Activated gamma-delta T cell (primary cell): ENCODE measurements at places on chromosomes 7 and 10.

- no peak for DNase-seq
Measured at GRCh38 chr7:33685981-33686683, 219.2 kb upstream of the BMPER start.

- DNase-seq = no peak
Measured at GRCh38 chr7:142792593-142792992, 21.8 kb downstream of the PRSS2 start.

DNA sequence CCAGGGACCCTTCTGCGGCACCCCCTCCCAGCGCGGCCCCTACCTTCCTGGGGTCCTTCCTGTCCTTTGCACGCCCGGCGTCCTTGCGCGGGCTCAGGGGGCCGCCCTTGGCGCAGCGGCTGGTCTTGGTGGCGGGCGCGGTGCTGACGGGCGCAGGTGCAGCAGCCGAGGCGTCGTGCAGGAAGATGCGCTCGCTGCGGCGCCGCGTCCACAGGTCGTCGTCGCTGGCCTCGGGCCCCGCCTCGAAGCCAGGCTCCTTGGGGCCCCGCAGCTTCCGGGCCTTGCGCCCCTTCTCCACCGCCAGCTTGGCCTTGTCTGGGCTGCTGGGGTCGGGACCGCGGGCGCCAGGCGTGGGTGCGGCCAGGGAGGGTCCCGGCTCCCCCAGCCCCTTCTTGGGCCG lies 49.8 kb downstream of the SLC29A4 start:
- DNase-seq = no peak

DNA sequence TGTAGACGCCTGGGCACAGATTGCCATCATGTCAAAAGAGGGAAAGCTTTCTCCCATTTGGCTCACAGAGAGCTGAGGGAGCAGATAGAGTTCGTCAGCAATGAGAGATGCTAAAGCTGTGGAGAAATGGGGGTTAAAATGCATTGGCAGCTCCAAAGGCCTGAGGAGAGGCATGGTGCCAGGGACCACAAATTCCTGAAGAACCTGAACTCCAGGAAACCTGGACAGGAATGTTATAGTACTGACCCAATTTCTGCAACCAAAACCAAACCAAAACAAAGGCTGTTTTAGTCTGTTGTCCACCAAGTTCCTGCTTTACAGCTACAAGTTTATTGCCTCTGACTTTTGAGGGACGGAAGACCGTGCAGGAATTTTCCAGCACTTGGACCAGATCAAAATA lies 575.7 kb downstream of the REEP3 start:
- no peak for DNase-seq

GRCh38 chr7:23928418-23928775 lies 218.4 kb downstream of the STK31 start:
- DNase-seq = no peak

DNA sequence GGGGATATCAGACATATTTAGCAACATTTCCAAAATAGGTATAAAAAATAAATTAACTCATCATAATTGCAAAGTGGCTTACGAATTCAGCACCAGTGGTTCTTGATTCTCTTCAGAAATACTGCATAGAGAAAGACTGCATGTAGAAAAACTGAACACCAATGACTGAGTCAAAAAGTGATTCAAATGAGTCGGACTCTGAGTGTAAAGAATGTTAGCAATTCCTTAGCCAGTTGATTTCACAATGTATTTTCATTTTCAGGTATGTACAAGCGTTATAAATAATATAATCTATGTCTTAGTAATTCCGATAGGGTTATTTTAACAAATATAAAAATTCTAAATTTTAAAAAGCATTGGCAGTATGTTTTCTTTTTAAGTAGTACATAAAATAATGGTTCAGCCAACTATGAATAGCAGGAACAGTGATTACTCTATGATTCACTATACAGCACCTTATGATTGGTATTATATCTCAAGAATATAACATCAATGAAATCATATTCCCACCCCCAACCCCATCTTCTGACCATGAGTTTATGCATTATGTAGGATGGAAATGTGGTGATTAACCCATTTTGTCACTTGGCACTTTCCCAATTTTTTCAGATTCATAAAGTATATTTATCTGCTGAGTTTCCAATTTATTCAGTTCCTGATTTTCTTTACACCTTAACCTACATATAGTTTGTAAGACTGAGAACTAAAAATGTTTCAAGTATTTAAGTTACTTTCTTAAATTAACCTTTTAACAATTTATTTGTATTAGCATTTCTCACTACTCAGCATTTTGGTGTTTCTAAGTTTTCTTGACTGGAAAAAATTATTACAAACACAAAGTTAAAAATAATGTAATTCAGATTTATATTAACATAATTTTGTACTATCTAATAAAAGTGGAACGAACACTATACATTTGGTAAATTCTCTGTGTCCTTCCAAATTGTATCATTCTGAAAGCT lies 33.9 kb downstream of the DNAJC1 start:
- DNase-seq = no peak

- DNase-seq = no peak
Measured at GRCh38 chr7:22579961-22580360, 80.0 kb upstream of the STEAP1B start.

DNA sequence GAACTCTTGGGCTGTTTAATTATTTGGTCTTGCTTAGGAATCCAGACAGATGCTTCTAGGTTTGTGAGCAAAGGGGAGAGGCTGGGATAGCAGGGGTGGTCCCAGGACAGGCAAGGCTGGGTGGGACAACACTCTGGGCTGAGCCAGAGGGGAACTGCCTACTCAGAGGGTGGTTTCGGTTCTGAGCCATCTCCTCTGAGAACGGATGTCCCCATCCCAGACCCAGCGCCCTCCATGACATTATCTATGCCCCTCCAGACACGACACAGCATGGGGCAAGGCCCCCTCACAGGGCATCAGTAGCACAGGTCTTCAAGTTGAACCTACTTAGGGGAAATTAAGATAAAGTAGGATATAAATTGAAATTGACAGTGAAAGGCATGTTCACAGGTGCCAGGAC lies 7.1 kb downstream of the ASB10 start:
- no peak for DNase-seq

- DNase-seq = no peak
Measured at GRCh38 chr10:21894648-21895342, 108.7 kb downstream of the DNAJC1 start.

- DNase-seq = no peak
Measured at GRCh38 chr7:9507290-9507689, 1073.9 kb downstream of the NXPH1 start.

DNA sequence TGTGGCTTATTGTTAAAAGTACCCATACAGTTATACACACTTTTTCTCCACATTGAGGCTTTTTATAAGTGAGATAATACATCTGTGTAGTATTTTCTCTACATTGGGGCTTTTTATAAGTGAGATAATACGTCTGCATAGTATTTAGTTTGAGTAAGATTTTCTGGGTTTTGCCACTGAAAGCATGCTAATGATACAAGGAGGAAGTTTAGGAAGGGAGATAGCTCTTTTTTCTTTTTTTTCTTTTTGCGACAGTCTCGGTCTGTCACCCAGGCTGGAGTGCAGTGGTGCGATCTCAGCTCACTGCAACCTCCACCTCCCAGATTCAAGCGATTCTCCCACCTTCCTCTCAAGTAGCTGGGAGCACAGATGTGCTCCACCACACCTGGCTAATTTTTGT lies 13.3 kb downstream of the FAM107B start:
- DNase-seq = no peak

- no peak for DNase-seq
Measured at GRCh38 chr7:150854066-150855000, 2.0 kb downstream of the AOC1 start.

DNA sequence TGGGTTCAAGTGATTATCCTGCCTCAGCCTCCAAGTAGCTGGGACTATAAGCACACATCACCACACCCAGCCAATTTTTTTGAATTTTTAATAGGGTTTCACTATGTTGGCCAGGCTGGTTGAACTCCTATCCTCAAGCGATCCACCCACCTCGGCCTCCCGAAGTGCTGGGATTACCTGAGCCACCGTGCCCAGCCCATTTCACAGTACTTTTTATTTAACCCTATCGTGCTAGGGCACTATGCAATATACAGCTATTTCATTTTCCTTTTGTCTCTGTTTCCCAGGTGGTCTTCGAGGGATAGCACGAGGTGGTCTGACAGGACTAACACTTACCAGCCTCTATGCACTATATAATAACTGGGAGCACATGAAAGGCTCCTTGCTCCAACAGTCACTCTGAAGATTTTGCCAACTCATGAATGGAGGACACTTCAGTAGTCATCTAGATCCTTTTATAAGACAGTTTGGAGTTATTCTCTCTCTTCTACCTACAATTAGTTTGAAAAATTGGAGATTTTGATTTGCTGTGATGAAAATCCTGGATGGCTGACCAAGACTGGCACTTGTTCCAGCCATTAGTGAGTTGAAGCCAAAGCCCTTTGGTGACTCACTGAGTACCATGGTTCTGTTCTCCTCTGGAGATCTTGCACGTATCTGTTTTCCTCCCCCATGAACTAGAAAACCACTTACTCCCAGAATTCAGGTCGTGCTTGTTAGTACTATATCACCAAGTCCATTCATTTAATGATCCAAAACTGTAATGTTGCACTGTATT lies 27.3 kb downstream of the NCOA4 start:
- DNase-seq = no peak

DNA sequence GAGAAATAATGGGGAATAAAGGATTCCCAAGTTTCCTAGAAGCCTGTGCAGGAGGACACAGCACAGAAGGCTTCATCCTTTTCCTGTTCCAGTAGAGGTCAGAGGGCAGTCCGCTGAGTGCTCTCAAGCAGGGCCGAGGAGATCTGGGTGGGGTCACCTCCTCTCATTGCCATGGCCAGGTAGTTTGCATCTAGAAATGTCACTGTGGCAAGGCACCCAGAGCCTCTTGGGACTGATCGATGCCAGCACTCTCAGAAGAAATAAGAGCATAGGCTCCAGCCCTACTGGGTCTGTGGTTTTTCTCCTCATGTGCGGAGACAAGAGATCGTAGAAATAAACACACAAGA lies 7.9 kb downstream of the NUB1 start:
- no peak for DNase-seq

- DNase-seq = no peak
Measured at GRCh38 chr7:47407821-47408674, 173.9 kb downstream of the TNS3 start.

DNA sequence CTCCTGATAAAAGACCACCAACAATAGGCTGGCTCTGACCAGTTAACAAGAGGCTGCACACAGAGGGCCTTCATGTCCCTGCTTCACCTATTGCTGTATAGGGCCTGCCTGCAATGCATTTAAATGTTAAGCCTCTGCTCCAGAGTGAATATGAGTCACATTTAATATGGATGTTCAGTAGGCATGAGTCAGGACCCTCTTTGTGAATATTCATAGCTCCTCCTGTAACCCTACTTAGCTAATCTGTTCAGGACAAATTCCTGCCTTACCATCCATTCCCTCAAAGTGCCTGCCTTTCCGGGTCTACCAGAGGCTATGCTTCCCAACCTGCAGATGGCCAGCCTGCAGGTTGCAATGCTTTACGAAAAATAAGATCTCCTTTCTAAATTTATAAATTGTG lies 32.5 kb downstream of the ARHGAP22 start:
- no peak for DNase-seq

DNA sequence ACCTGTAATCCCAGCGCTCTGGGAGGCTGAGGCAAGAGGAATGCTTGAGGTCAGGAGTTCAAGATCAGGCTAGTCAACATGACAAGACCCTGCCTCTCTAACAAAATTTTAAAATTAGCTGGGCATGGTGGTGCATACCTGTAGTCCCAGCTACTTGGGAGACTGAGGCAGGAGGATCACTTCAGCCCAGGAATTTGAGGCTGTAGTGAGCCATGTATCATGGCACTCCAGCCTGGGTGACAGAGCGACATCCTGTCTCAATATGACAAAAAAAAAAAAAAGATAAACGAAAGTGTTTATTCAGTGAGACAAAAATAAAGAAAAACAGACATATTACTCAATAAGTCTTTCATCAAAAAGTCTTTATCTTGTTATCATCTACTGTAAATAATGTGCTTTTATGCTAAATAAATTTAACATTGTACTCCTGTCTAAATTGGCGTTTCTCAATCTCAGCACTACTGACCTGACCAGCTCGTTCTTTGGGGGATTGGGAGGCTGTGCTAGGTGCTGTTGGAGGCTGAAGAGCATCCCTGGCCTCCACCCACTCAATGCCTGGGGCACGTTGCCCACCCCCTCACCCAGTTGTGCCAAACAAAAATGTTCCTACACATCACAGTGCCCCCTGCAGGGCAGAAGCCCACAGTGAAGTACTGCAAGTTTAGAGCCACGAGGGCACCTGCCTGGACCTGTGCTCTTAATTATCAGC lies 57.7 kb downstream of the NCAPG2 start:
- no peak for DNase-seq

- no peak for DNase-seq
Measured at GRCh38 chr10:114758331-114758730, 63.2 kb upstream of the FHIP2A start.

- no peak for DNase-seq
Measured at GRCh38 chr10:101850749-101851148, 7.1 kb upstream of the KCNIP2 start.

DNA sequence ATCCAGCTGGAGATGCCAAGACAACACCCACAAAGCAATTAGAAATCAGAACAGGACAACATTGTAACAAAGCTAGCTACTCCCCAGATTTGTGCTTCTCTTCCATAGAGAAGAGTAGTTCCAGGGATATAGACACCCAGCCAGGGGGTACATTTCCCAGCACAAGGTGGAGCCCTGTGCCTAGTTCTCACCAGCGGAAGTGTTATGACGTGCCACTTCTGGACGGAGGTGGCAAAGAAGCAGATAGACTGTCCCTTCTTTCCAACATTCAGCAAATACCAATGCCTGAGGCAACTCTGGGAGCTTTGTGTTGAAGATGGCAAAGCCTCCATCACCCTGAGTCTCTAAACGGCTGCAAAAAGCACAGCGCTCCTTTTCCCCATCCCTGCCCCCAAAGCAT lies 23.4 kb upstream of the GSAP start:
- DNase-seq = no peak

DNA sequence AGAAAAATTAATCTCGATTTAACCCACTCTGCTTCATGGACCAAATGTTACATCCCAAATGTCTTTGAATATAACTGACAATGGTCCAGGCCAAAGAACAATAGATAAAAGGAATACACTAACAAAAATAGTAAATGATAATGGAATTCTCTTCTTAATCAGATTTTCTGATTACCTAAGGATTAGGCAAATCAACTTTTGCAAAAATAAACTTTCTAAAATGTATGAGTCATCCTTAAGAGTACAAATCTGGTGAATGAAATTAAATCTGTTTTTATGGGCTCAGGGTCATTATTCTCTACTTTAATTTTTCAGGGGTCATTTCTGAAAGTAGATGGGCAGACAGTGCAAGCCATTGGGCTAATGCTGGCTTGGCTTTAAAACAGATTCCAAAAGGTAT lies 102.1 kb upstream of the FAM13C start:
- DNase-seq = no peak
